Endothelial cell of umbilical vein (primary cell): ENCODE measurements at places on chromosomes 7 and 10. TPM values are rescaled to one million over a fixed set of nuclear protein-coding genes. Genes with fewer than 3 reads are reported as not detected.
A peak's percentile ranks its signal among the peaks of the same experiment; 100 is the strongest.

Gene PHYH
- total RNA-seq, result 9.4 and 9.8 TPM in 2 replicates

Gene SPOCK2
- 0.67 and 1.1 TPM in 2 replicates for total RNA-seq

Gene LMTK2
- total RNA-seq, result 13.8 and 16.6 TPM in 2 replicates

Gene STOX1
- total RNA-seq, result 0.20 and 0.48 TPM in 2 replicates

Gene CFAP46
- 0.75 and 1.1 TPM in 2 replicates for total RNA-seq

Gene VPS37D
- 2.0 and 2.4 TPM in 2 replicates for total RNA-seq

Gene SUN3
- not detected in 2 replicates for total RNA-seq

Gene CALD1
- total RNA-seq, result 307 and 313 TPM in 2 replicates

DNA sequence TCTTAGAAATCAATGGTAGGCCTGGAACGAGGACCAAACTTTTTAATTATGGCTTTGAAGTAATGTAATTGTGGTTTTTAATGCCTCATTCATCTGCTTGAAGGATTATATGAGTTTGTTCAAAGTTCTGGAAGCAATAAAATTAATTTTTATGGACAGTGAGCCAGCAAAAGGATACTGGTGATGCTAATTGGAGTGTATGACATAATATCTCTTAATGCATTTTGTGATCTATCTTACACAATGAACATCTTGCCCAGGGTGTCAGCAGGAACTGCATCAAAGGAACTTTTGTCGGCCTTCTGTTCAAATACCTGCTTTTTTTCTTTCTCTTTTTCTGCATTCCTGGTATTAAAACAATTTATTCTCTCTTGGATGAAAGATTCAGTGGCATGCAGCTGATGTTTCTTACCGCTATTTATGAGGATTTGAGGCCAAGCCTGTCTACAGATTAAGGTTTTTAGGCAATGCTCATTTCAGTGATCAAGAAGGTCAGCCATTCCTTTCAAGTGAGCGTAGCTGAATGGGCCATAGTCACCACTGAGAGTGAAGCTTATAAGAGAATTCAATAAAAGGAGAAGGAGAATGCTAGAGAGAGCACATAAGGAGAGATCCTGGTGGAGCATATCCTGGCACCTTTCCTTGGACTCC, 974.8 kb downstream of the SORCS3 start:
- no peak overlapping the region for H3K27ac ChIP-seq
- H3K4me3 ChIP-seq, result no peak overlapping the region
- H3K4me1 ChIP-seq, result no peaks in the 10 kb centered on the region
- DNase-seq, result no peak

DNA sequence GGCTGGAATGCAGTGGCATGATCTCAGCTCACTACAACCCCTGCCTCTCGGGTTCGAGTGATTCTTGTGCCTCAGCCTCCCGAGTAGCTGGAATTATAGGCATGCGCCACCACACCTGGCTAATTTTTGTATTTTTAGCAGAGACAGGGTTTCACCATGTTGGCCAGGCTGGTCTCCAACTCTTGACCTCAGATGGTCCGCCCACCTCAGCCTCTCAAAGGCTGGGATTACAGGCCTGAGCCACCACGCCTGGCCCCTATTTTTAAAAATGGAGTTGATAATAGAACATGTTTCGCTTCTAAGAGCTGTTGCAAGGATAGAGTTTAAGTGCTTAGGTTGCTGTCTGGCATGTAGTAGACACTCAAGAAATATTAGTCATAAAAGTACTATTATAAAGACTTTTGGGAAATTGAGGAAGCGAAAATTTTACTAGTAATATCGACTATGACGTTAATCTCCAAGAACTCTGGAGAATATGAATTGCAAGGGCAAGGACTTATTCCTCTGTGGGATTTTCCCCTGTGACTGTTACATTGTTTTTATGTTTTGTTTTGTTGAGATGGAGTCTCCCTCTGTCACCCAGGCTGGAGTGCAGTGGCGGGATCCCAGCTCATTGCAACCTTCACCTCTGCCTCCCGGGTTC, 7.9 kb downstream of the GTF2I start:
- peaks cover 12% of the 10 kb centered on the region for H3K4me1 ChIP-seq
- peaks cover 2% of the 10 kb centered on the region for H3K36me3 ChIP-seq
- no peak overlapping the region for H3K4me3 ChIP-seq
- H3K27me3 ChIP-seq, result no peaks in the 10 kb centered on the region
- DNase-seq, result no peak
- H3K27ac ChIP-seq, result no peak overlapping the region

DNA sequence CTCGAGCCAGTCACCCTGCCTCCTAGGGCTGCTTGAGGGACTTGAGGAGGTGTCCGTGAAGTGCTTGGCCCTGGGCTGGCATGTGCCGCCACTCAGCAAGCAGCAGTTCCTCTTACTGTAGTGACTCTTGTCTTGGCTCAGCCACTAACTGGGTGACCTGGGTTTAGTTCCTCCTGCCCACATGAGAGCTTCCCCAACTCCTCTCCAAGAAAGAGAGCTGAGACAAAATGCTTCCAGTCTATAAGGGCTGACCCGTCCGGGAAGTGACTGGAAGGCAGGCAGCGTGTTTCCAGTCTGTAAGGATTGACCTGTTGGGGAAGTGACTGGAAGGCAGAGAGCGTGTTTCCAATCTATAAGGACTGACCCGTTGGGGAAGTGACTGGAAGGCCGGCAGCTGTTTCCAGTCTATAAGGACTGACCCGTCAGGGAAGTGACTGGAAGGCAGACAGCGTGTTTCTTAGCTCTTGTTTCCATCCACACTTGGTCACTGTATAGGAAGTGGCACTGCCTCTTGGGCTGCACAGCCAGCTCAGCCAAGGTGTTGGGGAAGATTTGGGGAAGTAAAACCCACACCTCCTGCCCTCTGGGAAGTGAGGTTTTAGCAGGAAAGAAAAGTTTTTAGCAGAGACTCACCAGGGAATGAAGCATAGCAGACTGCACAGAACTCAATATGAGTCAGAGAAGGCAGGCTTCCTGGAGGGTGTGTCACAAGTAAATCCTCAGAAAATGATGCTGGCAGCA, 53.3 kb upstream of the PPIF start:
- peak; percentile 16 for DNase-seq
- H3K27me3 ChIP-seq, result no peaks in the 10 kb centered on the region
- H3K4me1 ChIP-seq, result peaks cover 10% of the 10 kb centered on the region
- H3K4me3 ChIP-seq, result no peak overlapping the region
- peaks cover 62% of the 10 kb centered on the region for H3K36me3 ChIP-seq
- H3K27ac ChIP-seq, result peak overlapping the region; percentile 64

DNA sequence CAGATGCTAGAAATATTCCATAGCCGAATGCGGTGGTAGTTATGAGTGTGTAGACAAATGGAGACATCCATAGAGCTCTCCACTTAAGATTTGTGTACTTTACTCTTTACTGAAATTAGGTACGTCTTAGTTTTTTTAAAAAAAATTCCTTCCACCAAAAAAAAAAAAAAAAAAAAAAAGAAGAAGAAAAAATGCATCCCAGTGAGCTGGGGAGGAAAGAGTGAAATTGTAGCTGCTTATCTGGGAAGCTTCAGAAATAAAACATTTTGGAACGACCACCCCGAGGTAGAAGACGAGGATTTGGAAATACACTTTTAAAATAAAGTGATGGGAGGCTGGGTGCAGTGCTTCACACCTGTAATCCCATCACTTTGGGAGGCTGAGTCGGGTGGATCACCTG, 53.8 kb downstream of the RGS10 start:
- no peaks in the 10 kb centered on the region for H3K27me3 ChIP-seq
- no peak for DNase-seq
- H3K27ac ChIP-seq, result no peak overlapping the region
- no peak overlapping the region for H3K4me3 ChIP-seq
- H3K4me1 ChIP-seq, result no peaks in the 10 kb centered on the region

- H3K4me3 ChIP-seq, result no peak overlapping the region
- H3K36me3 ChIP-seq, result peaks cover 6% of the 10 kb centered on the region
- no peaks in the 10 kb centered on the region for H3K27me3 ChIP-seq
- no peaks in the 10 kb centered on the region for H3K4me1 ChIP-seq
These were observed 276.9 kb downstream of the TNS3 start for GRCh38 chr7:47304727-47305719.

GRCh38 chr7:157306846-157307838, 29.7 kb upstream of the DNAJB6 start:
- no peaks in the 10 kb centered on the region for H3K36me3 ChIP-seq
- H3K27me3 ChIP-seq, result no peaks in the 10 kb centered on the region
- no peak overlapping the region for H3K27ac ChIP-seq
- DNase-seq, result no peak
- H3K4me1 ChIP-seq, result peaks cover 18% of the 10 kb centered on the region
- no peak overlapping the region for H3K4me3 ChIP-seq

DNA sequence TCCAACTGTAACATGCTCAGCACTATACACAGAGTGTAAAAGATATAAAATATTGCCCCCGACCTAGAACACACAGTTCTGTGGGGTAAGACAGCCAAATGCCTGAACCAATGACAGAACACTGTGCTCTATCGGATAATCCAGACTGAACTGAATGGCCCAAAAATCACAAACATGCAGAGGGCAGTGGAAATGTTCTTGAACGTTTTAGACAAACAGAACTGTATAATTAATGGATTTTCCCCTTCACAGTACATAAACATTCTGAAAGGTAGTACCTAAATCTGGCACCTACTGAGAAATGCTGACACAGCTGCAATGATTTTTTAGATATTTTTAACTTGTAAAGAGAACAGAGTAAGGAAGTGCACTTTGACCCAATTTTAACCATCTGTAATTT, 33.4 kb downstream of the PARD3 start:
- no peaks in the 10 kb centered on the region for H3K27me3 ChIP-seq
- no peak overlapping the region for H3K4me3 ChIP-seq
- DNase-seq, result no peak
- H3K36me3 ChIP-seq, result no peaks in the 10 kb centered on the region
- peaks cover 17% of the 10 kb centered on the region for H3K4me1 ChIP-seq

DNA sequence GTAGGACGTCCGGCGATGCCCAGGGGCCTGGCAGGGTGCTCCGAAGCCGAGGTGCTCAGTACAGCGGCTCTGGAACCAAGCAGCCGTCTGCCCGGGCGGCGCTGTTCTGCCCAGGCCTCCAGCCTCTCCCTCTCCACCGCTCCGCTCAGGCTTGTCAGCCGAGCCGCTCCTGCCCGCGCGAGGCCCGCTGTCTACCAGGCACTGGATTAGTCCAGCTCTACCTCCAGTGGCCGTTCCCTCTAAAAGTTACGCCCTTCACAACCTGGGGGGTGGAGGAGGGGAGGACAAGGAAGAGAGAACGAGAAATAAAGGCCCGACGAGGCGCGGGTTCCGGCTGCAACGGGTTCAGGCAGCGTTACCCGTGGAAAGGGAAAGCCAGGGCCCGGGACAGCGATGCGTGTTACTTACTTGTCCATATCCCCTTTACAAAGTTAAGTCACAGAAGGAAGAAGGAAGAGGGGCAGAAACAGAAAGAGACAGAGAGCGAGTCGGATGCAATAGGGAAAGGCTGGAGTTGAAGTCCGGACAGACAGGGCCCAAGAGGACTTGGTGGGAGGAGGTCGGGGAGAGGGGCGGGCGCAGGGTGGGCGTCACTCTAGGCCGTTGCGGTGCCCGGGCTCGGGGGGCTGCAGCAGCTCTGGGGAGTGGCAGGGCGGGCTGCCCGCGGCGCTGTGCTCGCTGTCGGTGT, 2.8 kb downstream of the SP8 start:
- H3K4me3 ChIP-seq, result peak overlapping the region; percentile 50
- H3K4me1 ChIP-seq, result peaks cover 19% of the 10 kb centered on the region

- no peak overlapping the region for H3K27ac ChIP-seq
- DNase-seq, result no peak
- H3K36me3 ChIP-seq, result no peaks in the 10 kb centered on the region
- peaks cover 98% of the 10 kb centered on the region for H3K27me3 ChIP-seq
- no peak overlapping the region for H3K4me3 ChIP-seq
These were observed 2.7 kb downstream of the DLX5 start for GRCh38 chr7:97021747-97022490.

DNA sequence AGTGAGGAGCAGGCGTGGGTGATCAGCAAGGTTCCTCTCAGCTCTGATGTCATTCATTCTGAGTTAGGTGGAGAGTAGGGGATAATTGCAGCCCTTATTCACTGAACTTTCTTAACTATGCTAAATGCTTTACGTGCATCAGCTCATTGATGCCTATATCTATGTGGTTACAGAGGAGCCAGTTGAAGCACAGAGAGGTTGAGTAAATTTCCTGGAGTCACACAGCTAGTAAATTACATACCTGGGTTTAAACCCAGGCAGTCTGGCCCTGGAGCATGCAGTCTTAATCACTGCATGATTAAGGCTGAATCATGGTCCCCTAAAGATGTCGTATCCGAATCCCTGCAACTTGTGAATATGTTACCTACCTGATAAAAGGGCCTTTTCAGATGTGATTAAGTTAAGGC, 99.6 kb downstream of the GRK5 start:
- H3K27ac ChIP-seq, result peak overlapping the region; percentile 93
- DNase-seq, result peak; percentile 31
- H3K36me3 ChIP-seq, result no peaks in the 10 kb centered on the region

- H3K27me3 ChIP-seq, result no peaks in the 10 kb centered on the region
- H3K27ac ChIP-seq, result no peak overlapping the region
- H3K36me3 ChIP-seq, result no peaks in the 10 kb centered on the region
These were observed 71.1 kb upstream of the CAMK2B start for GRCh38 chr7:44396496-44396895.
